ENCODE measurements at places on chromosomes 7 and 10.

DNA sequence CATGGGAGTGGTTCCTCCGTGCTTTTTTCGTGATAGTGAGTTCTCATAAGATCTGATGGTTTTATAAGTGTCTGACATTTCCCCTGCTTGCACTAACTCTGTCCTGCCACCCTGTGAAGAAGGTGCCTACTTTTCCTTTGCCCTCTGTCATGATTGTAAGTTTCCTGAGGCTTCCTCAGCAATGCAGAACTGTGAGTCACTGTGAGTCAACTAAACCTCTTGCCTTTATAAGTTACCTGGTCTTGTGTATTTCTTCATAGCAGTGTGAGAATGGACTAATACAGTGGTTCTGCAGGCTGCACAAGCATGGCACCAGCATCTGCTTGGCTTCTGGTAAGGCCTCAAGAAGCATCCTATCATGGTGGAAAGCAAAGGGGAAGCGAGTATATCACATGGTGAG, 1144.6 kb downstream of the SORCS3 start:
- DNase-seq = no peak

- DNase-seq = no peak
Measured at GRCh38 chr10:71957546-71958275, 6.5 kb upstream of the CHST3 start.

DNA sequence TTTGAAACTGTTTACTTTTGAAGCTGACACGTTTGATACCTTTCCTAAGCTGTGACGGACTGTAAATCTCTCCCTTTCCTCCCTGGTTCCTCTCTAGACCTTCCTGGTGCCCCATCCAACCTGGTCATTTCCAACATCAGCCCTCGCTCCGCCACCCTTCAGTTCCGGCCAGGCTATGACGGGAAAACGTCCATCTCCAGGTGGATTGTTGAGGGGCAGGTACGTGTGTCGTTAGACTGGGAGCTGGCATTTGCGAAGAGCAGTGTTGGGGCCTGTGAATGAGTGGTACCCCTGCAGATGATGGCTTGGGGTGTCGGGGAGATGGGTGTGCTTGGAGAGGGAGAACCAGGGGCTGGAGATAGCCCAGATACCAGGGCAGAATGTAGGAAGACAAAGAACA, 602.7 kb upstream of the FOXK1 start:
- no peak for DNase-seq

DNA sequence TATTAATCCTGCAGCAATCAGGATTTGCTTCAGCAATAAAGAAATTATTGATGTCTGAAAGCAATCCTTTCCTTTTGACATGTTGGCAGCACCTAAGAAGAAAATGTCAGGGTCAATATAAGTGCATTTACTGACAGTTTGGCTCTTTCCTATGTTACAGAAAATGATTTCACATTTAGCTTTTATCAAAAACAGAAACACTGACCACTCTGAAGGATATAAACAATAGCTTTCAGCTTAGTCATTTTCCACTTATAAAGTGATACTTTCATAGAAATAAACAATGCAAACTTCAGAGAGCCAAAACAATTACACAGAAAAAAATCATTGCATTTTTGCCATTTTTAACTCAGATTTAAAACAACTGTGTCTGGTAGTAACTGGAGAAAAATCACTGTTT, 325.6 kb upstream of the KAT6B start:
- DNase-seq = no peak

DNA sequence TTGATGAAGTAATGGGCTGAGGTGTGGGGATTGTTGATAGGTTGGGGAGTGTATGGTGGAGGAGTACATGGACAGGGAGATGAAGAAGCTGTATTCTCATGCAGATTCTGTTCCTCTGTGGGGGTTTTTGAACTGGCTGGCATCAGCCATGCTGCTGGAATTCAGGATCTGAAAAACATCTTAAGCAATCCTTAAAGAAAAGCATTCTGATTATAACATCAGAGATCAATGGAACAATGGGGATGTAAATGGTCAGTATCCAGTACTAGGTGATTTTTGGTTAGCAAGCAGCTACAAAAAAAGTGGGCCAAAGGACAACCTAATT, 247.5 kb upstream of the GALNT17 start:
- no peak for DNase-seq

GRCh38 chr7:103150192-103150591, 1.3 kb upstream of the NAPEPLD start:
- DNase-seq = no peak

GRCh38 chr7:142863891-142864685, 9.2 kb downstream of the EPHB6 start:
- DNase-seq = no peak

Measured in right hindlimb (tissue), 1 donor.